Activated T-helper 9 cell treated with anti-CD3 and anti-CD28 coated beads, Interleukin-2, amount 50 U/mL, for 16 hours (primary cell): ENCODE measurements at places on chromosomes 2 and 18.

- DNase-seq = no peak
Measured at GRCh38 chr18:36527740-36528455, 230.4 kb downstream of the FHOD3 start.

- no peak for DNase-seq
Measured at GRCh38 chr2:224062481-224063297, 23.6 kb upstream of the SERPINE2 start.

DNA sequence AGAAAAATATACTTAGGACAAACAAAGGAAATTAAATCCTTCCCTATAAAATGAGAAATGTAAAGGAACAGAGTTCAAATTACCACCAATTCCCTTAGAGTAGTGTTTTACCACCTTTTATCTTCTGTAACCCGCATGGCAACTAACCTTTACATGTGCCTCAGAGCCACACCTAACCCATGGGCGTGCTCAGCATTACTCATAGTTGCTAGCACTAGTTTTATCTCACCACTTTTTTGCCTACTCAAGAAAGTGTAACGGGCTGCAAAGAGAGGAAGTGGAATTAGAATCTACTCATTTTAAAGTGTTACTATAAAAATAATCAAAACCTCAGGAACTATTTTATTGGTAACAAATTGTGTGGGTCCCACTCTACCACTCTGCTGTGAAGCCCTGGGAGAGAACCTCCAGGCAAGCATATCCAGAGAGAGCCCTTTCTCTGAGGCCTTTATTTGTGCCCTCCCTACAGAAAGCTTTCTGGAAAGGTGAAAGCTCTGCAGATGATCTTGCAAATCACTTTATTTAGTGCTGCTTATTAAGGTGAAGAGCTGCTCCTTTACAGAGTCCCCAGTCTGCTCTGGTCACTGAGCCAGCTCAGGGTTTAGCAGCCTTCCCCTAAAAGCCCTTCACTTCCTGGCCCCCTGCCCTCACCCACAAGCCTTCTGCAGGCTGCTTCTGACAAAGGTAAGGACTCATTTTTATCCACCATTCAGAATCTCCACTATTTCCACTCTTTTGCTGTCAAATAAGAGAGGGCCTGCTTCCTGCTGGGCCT lies 98.8 kb downstream of the TRABD2A start:
- peak; percentile 46 for DNase-seq

DNA sequence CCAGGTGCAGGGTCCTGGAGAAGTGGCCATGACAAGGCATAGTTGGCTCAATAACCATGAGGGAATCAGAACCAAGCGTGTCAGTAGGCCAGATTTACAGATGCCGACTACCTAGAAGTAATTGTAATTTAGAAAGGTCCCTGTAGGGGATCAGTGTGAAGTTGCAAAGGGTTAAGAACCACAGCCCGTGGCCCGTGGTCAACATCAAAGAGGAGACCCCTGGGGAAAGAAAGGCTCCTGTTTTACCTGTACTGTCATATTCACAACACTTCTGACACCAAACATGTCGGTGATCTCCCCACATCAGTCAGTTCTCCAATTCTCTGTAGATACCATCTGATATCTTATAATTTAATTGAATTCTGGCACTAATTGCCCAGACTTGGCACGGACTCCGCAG lies 31.0 kb downstream of the SP100 start:
- DNase-seq = no peak

- DNase-seq = no peak
Measured at GRCh38 chr18:74356959-74357358, 41.3 kb downstream of the C18orf63 start.

DNA sequence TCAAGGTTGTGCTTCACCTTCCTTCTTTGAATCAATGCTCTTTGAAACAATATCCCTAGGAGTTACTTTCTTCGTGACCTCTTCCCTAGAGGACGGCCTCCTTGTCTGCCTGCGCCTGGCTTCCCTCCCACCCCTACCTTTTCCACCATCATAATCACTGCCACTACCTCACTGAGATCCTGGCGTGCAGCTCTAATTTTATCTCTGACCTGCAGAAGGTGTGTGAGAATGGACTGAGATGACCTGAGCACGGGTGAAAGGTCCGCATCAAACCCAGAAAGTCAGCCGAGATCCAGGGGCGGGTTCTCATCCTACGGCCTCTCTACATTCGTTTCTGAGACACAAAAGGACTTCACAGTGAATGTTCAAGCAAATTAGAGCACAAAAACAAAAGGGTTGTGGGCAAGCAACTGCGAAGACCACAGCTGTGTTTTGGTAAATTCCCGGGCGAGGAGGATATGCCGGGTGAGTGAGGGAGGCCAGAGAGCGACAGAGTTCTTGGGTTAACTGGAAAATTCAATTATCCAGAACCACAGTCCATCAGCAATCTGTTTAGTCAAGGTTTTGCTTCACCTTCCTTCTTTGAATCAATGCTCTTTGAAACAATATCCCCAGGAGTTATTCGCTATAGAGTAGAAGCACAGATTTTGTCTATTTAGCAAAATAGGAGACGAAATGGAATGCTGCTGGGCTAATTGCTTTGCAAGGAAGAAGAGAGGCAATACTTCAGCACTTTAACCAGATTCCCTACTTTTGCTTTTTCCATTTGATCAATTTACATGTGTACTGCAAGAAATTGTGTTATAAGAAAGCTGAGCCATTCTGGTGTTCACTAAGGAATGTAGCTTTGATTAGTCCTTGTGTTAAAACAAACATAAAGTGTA lies 212.6 kb downstream of the ACKR3 start:
- DNase-seq = no peak

DNA sequence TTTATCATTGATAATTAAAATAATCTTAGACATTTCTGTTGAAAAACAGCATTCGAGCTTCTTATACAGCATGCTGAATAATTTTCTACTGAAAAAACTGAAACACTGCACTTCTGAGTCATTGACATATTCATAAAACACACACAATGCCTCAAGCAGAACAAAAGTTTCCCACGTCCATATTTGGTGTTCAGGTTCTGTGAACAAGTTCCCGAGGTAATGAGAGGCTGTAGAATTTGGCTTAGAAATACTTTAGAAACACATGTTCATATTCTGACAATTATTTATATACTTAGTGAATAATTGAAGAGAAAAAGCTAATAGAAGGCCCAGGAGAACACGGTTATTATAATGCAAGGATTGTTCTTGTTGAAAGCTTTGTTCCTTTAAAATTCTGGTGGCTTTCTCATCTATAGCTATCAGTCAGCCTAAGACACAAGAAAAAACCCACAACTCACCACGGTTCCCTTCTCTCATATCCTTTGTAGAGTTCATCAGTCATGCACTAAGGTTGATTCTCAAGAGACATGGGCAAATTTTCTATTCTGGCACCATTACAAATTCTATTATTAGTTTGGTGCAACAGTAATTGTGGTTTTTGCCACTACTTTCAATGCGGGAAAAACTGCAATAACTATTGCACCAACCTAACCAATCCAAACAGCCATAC lies 194.4 kb downstream of the TMX3 start:
- DNase-seq = no peak

- no peak for DNase-seq
Measured at GRCh38 chr2:43007901-43008300, 215.5 kb upstream of the HAAO start.

DNA sequence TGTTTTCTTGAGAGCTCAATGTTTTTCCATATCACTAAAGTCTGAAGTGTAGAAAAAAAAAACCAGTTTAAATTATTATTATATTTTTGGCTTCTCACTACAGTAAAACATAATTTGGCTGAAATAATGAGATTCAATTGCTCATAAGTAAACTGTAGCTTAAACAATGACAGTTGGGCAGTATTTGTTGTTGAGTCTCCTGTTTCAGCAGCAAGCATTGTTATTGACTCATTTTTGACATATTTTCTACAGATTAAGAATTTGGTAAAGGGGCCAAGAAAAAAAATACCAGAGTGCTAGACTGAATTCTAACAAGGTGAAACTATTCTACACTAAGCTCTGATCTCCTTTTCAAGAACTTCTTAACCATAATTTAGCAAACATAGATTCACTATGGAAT lies 2070.4 kb upstream of the CELF4 start:
- no peak for DNase-seq

GRCh38 chr18:69737851-69738250 lies 209.8 kb downstream of the CD226 start:
- DNase-seq = no peak

GRCh38 chr2:86143307-86143706 lies 37.3 kb downstream of the PTCD3 start:
- DNase-seq = no peak

- no peak for DNase-seq
Measured at GRCh38 chr2:226123300-226123699, 676.3 kb downstream of the IRS1 start.

- DNase-seq = no peak
Measured at GRCh38 chr18:25456334-25457010, 104.5 kb upstream of the ZNF521 start.

DNA sequence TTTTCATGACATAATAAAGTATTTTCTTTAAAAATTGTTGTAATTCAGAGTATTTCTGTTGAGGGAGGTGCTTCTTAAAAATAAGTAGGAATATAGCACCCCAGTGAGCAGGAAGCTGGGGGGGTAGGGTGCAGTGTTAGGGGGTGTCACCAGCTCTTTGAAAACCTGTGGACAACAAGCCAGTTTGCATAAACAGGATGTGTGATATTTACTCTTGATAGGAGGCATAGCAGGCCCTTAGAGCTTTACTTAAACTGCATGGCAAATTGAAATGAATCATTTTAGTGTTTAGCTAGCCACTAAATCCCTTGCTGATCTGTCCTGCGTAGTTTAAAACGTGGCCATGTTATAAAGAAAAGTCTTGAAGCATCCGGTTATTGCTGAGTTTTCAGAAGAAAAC lies 8.4 kb downstream of the TGIF1 start:
- no peak for DNase-seq

DNA sequence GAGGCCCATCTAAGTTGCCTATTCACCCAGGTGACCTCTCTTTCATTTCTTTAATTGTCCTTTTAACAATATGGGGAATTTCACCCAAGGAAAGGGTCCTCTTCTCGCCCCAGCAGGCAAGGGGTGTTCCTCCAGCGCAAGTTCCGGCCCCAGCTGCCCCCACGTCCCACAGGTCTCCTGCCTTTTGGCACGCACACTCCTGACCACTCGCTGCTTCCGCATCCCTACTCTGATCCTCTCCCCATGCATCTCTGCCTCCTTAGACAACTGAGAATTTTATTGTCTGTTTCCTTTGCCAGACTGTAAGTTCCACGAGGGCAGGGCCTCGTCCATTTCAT lies 684 bp upstream of the ARPC2 start:
- no peak for DNase-seq
